Esophagus squamous epithelium (tissue), 5 donors: ENCODE measurements at places on chromosomes 2 and 18. TPM values are rescaled to one million over a fixed set of nuclear protein-coding genes. Genes with fewer than 3 reads are reported as not detected.

Gene UGT1A10
- 29.3 TPM for total RNA-seq

DNA sequence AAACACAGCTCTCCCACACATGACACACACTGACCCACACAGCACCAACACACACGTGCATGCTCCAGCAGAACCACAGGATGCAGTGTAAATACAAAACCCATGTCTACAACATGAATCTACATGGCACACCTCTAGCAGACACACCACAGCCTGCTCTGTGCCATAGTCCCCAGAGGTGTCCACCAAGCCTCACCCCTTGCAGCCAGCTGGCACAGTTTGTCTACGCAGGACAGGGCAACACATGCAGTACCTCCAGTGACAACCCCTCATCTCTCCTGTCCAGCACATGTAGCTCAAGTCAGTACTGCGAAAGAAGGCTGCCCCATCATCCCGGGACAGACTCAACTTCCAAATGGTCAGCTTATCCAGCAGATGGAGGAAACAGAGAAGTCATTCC is 18.9 kb downstream of the CELF4 start:
- DNase-seq = no peak

- DNase-seq = no peak
Measured at GRCh38 chr18:5611221-5611620, 67.4 kb upstream of the EPB41L3 start.

GRCh38 chr2:161273038-161273760 is 35.0 kb upstream of the PSMD14 start:
- no peak for DNase-seq

- DNase-seq = no peak
Measured at GRCh38 chr2:104919127-104919526, 65.2 kb downstream of the POU3F3 start.

DNA sequence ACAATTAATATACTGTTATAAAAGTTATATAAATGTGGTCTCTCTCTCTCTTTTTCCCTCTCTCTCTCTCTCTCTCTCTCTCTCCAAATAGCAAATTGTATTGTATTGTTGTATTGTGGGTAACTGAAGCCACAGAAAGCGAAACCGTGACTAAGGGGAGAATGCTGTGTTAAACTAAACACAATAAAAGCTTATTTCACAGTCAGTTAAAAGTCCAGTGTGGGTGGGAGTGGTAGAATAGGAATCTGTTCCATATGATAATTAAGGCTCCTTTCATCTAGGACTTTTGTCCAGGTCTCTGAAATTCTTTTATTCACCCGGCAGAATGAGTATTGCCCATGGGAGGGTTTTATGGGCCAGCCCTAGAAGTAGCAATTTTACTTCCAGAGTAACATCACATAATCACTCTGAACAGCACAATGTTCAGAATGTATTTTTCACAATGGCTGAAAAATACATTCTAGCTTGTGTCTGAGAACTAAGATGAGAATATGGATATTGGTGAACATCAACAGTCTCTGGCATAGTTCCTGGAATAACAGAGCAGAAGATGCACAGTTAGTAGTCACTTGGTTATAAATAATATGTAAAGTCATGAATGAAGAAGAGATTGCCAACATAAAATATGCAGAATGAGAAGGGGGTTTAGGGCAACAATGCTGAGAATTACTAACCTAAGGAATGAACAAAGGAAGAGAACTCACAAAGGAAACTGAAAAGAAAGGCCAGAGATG is 399.1 kb downstream of the PLCL1 start:
- DNase-seq = no peak

DNA sequence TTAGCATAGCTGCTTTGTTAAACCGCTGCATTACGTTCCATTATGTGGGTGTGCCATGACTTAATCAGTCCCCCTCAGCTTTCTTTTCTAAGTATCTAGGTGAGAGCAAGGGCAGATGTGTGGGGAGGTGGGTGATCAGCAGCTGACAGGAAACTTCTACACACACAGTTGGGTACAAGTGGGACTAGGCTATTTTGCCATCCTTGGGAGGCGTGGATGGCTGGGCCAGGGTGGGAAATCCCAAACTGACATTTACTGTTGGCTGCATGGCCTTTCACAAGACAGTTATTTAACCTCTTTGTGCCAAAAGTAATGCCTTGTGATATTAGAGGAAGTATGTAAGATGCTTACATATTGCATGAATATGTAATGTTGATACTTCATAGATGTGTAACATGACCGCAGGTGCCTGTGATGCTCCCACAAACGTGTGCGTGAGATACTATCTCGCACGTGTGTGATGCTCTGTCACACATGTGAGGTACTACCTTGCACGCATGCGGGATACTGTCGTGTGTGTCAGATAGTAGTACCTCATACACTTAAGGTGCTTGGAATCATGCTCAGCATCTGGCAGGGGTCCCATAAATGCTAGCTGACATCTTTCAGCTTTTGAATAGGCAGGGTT is 314.5 kb downstream of the PRKCE start:
- no peak for DNase-seq

Gene PAPOLG
- 11.1 TPM for total RNA-seq

DNA sequence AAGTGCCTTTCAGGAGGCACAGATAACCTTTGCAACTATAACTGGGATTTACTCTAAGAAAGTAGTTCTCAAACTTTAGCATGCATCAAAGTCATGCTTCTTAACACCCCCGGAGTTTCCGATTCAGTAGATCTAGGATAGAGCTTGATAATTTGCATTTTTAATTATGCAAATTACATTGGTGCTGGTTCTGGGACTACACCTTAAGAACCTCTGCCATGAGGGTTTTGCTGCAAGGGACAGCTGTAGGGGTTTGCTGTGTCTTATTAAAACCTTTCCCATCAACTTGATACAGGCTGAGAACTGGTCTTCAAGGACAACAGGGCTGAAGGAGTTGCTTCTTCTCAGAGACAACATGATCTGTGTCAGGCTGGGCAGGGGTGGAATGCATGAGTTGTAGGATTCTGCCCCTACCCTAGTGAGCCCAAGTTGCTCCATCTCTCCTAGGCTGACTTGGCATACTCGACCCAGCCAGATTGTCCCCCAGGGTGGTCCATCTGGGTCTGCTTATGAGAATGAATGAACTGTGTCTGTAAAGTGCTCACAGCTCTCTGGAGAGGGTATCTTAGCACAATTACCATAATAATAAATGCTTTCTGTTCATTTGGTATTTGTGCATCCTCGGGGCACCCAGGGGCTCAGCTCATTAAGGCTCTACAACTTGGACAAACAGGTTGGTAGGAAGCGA is 232.7 kb downstream of the CLIP4 start:
- no peak for DNase-seq

DNA sequence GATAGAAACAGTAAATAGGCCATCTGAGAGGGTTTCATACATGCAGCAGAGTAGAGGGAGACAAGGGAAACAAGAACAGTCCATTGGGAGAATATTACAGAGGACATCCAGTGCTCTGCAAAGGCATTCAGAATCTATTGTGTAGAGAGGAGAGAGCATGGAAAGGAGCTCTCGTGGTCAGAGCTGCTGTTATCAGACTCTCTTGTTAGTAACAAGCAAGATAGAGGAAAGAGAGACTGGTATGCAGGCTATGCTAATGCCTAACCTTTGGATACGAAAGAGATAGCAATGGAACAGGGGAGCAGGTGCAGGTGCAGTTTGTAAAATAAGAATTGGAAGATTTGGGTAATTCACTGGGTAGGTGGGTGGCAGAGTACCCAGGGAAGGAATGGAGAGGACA is 855.9 kb downstream of the CNTNAP5 start:
- DNase-seq = no peak

Gene NAT8
- total RNA-seq = not detected

Gene SUPT7L
- total RNA-seq = 17.1 TPM

Gene CFAP65
- not detected for total RNA-seq

- no peak for DNase-seq
Measured at GRCh38 chr2:121955426-121955825, 200.0 kb downstream of the TSN start.

GRCh38 chr2:183079139-183079775 is 710 bp downstream of the DUSP19 start:
- DNase-seq = no peak
